ENCODE measurements at places on chromosomes 3 and 15. TPM values are rescaled to one million over a fixed set of nuclear protein-coding genes. Genes with fewer than 3 reads are reported as not detected.

DNA sequence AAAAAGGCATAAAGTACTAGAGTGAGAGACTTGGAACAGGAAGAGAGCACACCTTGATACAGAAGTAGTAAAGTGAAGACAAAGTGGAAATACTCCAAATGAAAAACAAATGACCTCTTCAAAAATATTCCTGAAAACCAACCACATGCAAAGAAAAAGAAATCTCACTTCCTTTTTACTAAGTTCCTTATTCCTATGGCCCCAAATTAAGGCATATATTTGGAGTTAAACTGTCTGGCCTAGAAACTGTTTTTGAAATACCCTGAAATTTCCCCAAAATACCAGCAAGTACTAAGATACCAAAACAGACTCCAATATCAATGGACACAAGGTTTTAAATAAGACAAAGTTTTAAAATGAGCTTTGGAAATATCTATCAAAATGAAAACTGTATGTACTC lies 58.2 kb downstream of the ZNF148 start:
- no peak overlapping the region for H3K4me3 ChIP-seq
- peaks cover 5% of the 10 kb centered on the region for H3K4me1 ChIP-seq
- peaks cover 14% of the 10 kb centered on the region for H3K36me3 ChIP-seq
- DNase-seq: peak; percentile 4
- H3K27me3 ChIP-seq: no peaks in the 10 kb centered on the region

DNA sequence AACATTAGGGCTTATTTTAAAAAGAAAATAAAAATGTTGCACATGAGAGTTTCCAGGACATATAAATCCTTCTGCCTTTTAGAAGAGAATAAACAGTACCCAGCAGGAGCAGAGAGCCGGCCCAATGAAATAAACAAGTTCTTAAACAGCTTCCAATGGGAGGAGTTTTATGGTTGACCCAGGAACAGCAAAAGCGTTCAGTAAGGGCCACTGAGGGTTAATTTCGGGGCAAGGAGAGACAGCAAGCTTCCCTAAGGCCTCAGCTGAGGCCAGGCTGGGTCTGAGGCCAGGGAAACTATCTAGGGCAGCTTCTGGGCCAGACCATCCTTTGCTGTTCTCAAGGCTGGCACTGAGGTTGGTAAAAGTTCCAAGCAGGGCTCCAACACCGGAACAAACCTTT lies 3.4 kb downstream of the PDZRN3 start:
- H3K4me3 ChIP-seq: no peak overlapping the region
- H3K4me1 ChIP-seq: no peaks in the 10 kb centered on the region
- DNase-seq: no peak
- H3K27ac ChIP-seq: no peak overlapping the region
- no peaks in the 10 kb centered on the region for H3K27me3 ChIP-seq

Gene ACTRT3
- 0.11 TPM for total RNA-seq

GRCh38 chr15:88108477-88108876 lies 148.1 kb downstream of the NTRK3 start:
- no peak for DNase-seq
- H3K36me3 ChIP-seq: no peaks in the 10 kb centered on the region
- H3K4me3 ChIP-seq: no peak overlapping the region
- no peaks in the 10 kb centered on the region for H3K4me1 ChIP-seq

GRCh38 chr15:86327230-86327865 lies 247.7 kb downstream of the AGBL1 start:
- no peak for DNase-seq
- H3K27ac ChIP-seq: no peak overlapping the region
- H3K36me3 ChIP-seq: no peaks in the 10 kb centered on the region
- no peak overlapping the region for H3K4me3 ChIP-seq
- no peaks in the 10 kb centered on the region for H3K27me3 ChIP-seq

DNA sequence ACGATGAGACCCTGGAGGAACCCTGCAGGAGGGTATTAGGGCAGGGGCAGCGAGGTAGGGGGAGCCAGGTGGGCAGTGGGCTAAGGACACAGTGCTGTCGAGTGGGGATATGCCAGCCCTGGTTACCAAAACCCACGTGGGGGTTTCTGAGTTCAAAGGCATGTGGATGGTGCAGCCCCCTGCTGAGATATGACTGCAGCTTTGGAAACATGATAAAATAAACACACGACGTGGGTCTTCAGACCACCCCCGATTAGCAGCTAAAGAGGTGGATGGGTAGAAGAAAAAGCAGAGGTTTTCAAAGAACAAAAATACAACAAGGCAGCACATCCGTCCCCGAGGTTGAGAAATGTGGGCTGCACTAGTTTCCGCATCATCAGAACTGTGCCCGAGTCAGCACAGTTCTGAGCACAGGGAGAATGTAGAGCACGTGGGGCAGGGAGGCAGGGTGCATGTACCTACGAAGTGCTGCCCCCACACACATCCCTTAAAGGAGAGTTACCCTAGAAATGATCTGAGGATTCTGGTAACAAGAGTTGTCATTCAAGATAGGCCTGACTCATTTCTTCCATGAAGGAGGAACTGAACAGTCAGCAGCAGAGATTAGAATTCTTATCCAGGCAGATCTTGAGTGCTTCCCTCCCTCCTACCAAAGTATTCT lies 121.3 kb downstream of the RPLP1 start:
- DNase-seq: no peak
- H3K27ac ChIP-seq: no peak overlapping the region

DNA sequence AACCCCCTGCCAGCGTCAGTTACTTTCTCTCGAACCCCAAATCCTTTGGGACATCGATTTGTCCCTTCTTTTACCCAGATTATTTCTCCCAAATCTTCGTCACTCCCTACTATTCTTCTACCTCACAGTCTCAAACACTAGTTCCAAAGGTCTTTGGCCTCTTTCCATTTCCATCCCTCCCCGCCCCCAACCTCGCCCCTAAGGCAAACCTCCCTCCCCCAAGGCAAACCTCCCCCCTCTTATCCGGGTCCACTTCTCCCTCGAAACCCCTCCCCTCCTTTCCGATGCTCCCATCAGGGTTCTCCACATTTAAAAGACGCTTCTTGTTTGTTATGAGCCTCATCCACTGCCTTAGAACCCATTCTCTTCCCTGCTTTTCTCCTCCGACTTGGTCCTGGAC lies 583 bp downstream of the EAF1 start:
- peak overlapping the region; percentile 81 for H3K27ac ChIP-seq
- no peaks in the 10 kb centered on the region for H3K27me3 ChIP-seq
- no peaks in the 10 kb centered on the region for H3K4me1 ChIP-seq
- no peak for DNase-seq

Gene NOP10
- total RNA-seq: 230 TPM

Gene MLF1
- total RNA-seq: 0.48 TPM

Measured in GM12878 (cell line).